ENCODE measurements at places on chromosomes 2 and 18. TPM values are rescaled to one million over a fixed set of nuclear protein-coding genes. Genes with fewer than 3 reads are reported as not detected.

- no peak for DNase-seq
Observed at GRCh38 chr2:24329700-24330099, 30.6 kb downstream of the ITSN2 start.

DNA sequence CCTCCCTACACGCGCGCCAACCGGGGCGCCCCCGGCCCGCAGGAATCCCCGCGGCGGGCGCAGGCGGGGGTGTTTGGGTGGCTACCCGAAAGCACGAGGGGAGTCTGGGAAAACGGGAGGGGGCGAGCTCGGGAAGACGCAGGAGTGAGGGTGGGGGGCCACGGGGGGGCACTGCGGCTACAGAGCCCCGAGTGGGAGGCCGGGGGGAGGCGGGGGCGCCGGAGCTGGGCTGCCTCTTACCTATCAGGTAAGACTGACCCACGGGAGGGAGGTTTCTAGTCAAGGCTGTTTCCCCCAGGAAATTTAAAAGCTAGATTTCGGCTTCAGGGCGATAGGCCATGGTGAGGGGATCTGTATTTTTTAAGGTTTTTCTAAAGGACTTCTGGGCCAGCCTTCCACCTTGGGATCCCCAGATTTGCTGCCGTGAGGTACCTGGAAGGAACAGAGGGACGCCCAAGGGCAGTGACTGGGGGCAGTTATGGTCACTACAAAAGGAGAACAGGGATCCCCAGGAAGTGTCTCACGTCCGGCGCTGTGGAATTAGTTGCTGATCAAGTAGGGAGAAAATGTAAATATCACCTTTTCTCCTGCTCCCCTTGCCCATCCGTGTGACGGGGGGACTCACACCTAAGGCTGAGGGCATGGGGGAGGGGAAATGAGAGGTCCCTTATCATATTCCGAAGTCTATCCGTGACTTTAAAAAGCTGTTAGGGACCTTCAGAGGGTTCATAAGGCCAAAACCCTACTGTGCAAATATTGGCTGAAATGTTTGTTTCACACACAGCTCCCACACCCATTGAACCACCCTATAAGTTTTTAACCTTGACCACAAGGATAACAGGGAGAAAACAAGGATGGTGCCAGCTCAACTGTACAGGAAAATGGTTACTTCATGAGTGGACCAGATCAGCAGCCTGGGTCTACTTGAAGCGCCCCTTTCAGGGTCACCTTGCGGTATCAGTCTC is 638 bp upstream of the IRS1 start:
- DNase-seq = no peak

Gene CXCR4
- total RNA-seq = 0.22 TPM

- DNase-seq = no peak
Observed at GRCh38 chr2:221334481-221335218, 237.5 kb downstream of the EPHA4 start.

DNA sequence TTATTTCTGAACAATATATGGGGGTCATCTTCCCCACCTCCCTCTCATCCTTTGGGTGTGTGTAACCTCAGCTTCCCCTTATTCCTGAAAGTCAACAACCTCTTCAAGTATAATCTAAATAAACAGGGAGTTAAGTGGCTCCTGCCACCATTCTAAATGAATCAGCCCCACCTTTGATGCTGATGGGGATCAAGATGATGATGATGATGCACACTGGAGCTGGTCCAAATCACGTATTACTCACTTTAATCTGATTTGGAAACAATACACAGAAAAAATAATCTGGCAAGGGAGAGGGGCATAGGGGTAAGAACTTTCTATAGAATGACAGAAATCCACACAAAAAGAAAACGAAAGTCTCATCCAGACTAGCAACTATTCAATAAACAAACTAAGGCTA is 7.1 kb downstream of the ACVR1 start:
- no peak for DNase-seq

Gene SFXN5
- total RNA-seq = 8.2 TPM

- DNase-seq = no peak
Observed at GRCh38 chr18:77131100-77131651, 1.4 kb downstream of the MBP start.

DNA sequence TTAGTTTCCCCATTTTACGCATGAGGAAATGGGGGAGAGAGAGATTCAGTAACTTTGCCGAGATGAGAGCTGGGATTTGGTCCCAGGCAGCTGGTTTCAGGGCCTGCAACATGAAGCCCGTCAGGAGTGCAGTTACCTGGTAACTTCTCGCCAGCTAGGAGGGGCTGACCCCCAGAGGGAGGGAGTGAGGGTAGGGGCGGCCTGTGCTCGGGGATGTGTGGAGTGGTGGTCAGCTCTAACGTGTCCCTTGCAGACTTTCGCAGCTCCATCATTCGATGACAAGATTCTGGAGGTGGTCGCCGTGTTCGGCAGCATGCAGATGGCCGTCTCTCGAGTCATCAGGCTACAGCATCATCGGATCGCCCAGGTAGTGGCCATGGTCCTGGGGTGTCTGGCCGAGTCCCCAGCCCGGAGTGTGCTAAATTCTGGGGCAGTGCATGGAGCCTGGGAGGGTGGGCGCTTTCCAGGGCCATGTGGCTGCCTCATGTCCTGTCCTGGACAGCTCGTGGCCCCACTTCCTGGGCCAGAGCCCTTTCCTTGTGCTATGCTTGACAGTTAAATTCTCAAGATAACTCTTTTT is 103.8 kb downstream of the DGKD start:
- no peak for DNase-seq

DNA sequence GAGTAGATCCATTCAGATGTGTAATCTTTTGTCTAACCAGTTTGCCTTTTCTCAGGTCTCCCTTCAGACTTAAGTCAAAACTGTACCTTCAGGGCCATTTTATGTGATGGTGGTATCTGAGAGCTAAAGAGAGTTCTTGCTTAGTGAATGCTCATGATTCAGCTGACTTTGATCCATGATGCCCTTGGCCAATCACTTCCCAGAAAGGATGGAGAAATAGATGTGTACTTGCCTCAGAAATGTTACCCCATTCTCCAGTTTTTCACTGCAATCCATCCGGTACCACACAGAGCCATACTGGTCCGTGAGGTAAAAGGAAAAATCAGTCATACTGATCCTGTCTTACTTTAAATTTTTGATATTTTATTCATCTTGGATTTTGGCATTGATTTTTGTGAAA is 234.8 kb upstream of the PIK3C3 start:
- no peak for DNase-seq

DNA sequence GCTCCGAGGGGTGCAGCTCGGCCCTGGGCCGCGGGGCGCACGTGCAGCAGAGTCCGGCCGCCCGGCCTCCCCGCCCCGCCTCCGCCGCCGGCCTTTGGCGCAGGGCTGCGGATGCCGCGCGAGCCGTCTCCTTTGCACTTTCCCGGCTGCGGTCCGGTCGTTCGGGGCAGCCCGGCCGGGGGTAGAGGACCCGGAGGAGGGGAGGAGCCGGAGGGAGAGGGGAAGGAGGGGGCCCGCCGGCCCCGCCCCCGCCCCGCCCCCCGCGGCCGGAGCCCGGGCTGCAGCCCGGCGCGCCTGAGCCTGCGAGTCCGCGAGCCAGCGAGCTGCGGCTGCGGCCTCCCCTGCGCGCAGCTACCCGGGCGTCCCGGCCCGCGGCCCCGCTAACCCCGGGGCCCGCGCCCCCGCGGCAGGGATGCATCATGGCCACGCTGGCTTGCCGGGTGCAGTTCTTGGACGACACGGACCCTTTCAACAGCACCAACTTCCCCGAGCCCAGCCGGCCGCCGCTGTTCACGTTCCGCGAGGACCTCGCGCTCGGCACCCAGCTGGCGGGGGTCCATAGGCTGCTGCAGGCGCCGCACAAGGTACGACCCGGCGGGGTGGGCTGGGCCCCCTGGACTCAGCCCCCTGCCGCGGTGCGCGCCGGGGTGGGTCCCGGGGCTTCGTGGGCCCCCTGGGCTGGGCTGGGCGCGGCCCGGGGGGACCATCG is at the start of gene FHOD3:
TSS of gene FHOD3 (plus strand) at position 297 of the 709 bp plus-strand sequence. CDS start at position 420, 123 bp downstream.
- no peak for DNase-seq

Gene CCDC68
- not detected for total RNA-seq

- no peak for DNase-seq
Observed at GRCh38 chr2:67880291-67880761, 182.5 kb downstream of the C1D start.

Gene KLHL41
- total RNA-seq = not detected

Gene FAM110C
- not detected for total RNA-seq

Gene RFTN2
- 0.21 TPM for total RNA-seq

- no peak for DNase-seq
Observed at GRCh38 chr2:196431957-196432356, 207.6 kb upstream of the CCDC150 start.

Gene CENPA
- total RNA-seq = 17.9 TPM

DNA sequence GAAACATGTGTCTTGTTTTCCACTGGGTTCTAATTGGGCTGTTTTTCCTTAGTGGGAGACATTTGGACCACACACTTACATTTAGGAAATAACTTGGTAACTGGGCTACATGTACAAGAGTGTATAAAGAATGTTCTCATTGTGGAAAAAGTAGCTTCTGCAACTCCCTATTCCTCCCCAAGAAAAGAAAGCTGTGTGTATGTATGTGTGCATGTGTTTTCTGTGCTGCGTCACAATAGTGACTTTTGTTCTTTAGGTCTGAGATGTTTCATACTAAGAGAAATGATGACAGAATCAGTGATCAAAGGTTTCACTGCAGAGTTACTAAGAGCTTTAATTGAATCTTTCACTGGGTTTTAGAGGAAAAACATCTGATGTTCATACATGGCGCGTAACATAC is 82.7 kb downstream of the TANC1 start:
- no peak for DNase-seq

DNA sequence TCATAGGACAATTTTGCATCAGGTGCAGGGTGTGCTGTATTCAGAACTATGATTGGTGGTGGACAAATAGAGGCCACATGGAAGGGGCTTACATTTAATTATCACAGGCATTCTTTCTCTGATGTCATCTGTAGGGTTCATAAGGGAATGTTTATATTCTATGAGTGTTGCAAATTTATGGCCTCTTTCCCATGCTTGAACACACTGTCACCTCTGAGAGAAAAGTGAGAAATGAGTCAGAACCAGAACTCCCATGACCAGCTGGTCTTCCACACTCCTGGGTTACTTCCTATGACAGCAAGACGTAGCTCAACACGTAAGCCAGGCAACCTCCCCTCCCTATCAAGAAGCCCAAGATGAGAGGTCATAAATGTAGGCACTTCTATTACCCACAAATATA is 310.8 kb downstream of the PIEZO2 start:
- no peak for DNase-seq

Gene VWA3B
- total RNA-seq = not detected

Gene VAMP5
- total RNA-seq = 47.5 TPM

- DNase-seq = no peak
Observed at GRCh38 chr18:51098082-51098481, 68.1 kb downstream of the SMAD4 start.

GRCh38 chr18:45745817-45746461 is 22.0 kb downstream of the SLC14A1 start:
- no peak for DNase-seq

Gene ANKRD62
- total RNA-seq = not detected

DNA sequence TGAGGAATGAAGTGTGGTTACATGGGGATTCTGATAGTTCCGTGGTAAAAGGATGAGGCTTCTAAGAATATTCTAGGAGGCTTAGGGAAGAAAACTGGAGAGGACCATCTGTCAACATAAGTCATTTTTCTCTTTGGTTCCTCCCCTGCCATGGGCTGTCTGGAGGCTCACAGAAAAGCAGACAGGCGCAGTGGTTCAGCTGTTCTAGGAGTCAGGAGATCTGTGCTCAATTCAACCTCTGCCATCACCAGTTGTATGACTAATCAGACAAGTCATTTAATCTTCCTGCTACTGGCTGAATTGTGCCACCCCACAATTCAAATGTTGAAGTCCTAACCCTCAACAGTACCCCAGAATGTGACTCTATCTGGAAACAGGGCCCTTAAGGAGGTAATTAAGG is 36.4 kb downstream of the ADAM17 start:
- no peak for DNase-seq

DNA sequence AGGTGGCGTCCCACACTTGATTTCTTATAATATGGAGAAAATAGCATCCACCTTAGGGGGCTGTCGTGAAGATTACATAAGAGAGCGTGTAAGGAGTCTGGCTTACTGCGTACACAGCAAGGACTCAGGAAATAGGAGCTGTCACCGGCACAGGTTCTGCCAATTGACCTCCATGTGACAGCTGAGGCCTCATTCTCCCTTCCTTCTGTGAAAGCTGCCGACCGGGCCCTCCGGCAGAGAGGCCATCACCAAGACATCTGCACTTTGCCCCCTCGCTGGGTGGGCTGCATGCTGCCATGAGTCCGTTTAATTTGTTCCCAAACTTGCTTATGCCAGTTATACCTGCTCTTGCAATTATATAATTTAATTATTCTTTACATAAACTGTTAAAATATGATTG is 27.7 kb downstream of the HS1BP3 start:
- no peak for DNase-seq

DNA sequence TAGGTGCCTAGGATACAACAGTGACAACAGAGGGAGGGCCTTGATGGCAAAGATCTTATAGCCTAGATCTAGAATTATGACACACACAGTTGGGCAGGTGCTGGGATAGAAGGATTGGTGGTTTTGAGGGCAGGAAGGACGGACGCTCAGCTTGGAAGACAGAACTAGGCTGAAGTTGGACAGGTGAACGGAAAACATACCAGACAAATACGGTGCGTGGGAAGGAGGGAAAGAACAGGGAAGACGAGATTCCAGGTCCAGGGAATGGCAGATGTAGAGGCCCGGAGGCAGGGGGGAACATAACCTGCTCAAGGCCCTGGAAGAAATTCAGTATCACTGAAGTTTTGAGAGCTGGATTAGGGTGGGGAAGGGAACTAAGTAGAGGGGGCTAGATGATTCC is 40.8 kb downstream of the CRACDL start:
- no peak for DNase-seq

Data from SJSA1 (cell line).